Stimulated activated CD4-positive, alpha-beta T cell treated with anti-CD3 and anti-CD28 coated beads, Interleukin-15, amount 100 ng/mL, for 48 hours (primary cell): ENCODE measurements at places on chromosomes 11 and 22.

GRCh38 chr11:13289081-13289480 lies 11.5 kb downstream of the BMAL1 start:
- DNase-seq, result no peak

- DNase-seq, result no peak
Observed at GRCh38 chr11:87281496-87281895, 243.8 kb downstream of the TMEM135 start.

DNA sequence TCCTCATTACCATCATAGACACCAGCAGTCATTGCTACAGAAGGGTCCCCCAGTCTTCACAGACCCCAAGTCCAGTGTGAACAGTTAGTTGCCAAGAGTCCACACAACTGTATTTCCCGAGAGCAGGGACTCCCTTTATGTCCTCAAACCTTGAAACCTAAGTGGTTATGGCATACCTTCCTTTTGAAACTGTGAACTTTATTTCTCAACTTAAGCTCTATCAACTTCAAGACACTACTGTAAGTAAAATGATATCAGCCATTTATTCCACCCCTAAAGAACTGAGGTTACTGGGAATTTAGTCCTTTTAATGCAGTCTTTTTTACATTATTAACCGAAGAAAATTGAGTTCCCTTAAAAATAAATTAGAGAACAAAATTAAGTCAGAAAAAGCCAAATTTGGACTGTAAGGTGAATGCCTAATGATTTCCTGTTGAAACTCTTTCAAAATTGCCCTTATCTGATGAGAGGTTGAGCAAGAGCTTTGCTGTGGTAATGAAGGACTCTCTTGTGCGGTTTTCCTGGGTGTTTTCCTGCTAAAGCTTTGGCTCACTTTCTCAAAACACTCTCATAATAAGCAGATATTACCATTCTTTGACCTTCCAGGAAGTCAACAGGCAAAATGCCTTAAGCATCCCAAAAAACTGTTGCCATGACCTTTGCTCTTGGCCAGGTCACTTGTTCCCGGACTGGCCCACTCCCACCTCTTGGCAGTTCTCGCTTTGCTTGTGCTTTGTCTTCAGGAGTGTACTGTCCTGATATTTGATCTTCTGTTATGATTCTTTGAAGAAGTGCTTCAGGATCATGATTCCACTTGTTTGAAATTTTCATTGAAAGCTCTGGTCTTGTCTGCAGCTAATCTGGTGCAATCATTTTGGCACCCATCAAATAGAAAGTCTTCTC lies 765.4 kb upstream of the ANO3 start:
- no peak for DNase-seq

- no peak for DNase-seq
Observed at GRCh38 chr11:114624455-114625207, 29.0 kb upstream of the NXPE4 start.

- no peak for DNase-seq
Observed at GRCh38 chr22:40412441-40412840, 42.0 kb downstream of the SGSM3 start.

GRCh38 chr11:65067446-65067845 lies 9.1 kb upstream of the NAALADL1 start:
- DNase-seq, result no peak

DNA sequence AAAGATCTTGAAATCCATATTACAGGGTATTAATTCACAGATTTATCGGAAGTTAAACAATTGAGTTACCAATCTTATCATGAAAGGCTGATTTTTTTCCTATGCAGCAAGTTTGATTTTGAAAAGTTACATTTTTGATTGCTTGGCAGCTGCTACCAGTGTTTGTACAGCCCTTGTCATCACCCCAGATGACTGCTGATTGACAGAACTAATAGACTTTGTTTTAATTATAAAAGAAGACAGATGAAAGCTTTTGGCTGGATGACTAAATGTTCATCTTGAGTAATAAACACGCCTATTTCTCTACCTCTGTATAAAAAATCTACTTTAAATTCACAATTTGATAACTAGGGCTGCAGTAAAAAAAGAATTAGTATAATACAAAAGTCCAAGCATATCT lies 259.7 kb downstream of the TTC28 start:
- DNase-seq, result no peak

- no peak for DNase-seq
Observed at GRCh38 chr22:29344137-29344536, 28.6 kb upstream of the RASL10A start.

DNA sequence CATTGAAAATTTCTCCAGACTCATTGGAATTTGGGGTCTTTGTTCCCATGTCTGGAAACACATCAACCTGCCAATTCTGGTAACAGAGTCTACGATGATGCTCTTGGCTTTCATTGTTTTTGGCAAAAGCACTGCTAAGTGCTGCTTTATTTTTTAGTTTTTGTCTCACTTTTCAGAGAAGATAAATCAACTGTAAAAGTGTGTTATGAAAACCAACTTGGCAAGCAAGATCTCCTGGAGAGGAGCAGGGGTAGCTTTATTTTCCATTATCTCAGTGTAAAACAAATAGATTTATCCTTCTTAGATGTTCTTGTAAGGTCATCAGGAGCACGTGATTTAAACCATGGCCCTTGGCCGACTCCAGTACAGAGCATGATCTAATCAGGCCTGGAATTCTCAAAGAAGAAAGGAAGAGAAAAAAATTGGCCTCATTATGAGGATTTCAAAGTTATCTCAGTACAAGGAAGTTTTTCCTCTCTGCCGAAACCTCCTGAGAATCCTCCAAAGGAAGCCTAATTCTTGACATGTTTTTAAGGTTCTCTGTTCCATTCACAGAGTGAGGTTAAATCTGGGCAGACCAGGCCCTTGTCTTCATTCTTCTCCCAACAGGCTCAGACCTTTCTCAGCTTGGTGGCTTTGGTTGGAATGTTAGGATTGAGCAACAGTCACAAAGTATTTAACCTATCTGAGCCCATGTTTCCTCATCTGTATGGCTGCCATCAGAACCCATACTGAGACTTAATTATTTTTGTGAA lies 16.4 kb upstream of the PAMR1 start:
- DNase-seq, result no peak

GRCh38 chr22:23044570-23044969 lies 25.7 kb upstream of the GNAZ start:
- no peak for DNase-seq

DNA sequence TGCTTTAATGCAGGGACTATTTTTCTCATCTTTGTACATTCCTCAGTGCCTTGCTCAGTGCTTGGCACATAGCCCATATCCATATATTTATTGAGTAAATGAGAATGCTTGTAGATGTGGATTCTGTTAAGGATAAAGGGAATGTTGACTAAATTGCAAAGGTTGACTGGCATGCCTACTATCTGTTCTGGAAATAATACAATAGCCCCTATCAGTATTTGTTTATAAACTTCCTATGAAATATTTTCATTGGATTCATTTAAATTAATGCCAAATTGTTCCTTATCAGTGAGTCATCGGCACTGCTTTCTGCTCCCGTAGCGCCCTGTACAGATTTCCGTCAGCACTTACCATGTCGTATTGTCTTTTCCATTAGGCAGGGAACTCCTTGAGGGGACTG lies 8.0 kb downstream of the RNF121 start:
- DNase-seq, result no peak

DNA sequence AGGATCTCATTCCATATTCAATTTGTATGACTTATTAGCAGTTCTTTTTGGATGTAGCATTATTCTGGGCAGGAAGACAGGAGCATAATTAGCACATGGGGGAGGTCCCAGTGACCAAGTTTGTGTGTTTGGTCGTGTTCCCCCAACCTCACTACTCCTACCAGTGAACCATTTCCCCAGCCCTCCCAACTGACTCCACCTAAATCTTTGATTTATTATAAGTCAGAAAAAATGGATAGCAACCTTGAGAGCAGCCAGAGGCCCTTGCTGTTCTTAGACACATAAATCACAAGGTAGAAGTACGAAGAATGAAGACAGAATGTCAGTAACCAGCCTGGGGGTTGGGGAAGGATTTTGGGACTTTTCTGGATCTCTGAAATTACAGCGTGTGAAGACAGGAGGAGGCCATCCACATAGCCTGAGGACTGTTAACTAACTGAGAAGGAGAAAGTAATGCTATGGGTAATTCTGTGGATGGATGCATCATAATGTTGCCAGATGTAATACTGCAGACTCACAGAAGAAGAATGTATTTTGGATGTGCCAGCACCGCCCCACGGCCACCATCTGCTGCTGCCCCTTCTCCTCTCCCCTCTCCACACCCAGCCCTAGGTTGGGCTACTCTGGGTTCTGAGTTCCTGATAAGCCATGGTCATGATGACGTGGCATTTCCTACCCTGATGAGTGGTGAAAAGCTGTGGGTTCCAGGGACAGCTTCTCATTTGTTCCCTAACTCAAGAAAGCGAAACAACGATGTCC lies 124.3 kb upstream of the TTC12 start:
- DNase-seq, result no peak

DNA sequence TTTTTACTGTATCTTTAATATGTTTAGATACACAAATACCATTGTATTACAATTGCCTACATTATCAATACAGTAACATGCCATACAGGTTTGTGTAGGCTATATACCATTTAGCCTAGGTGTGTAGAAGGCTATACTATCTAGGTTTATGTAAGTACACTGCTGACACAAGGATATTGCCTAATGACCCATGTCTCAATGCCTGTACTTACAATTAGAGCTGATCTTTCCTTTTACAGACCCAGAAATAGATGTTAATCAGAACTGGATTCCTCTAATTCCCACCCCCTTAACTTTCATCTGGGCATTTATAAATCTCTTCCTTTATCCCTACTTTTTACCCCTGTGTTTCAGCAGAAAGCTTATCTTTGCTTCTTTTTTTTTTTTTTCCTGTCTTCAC lies 229.5 kb downstream of the METTL15 start:
- DNase-seq, result no peak

GRCh38 chr11:66150140-66150539 lies 80.1 kb downstream of the PACS1 start:
- DNase-seq, result no peak

DNA sequence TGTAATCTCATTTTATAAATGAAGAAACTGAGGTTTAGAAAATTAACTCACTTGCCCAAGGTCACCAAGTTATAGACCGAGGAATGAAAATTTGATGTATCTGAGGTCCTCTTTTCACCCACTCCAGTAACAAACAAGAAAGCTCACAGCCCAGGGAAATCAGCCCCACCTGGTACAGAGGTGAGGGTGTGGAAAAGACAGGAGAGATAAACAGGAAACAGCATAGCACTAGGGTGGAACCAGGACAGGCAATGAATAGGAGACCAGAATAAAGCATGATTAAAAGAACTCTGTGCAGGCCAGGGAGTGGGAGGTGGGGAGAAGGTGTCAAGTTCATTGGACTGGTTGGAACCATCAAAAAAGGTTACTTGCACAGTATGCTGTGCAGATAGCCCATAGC lies 46.2 kb upstream of the SMCO4 start:
- DNase-seq, result no peak

- DNase-seq, result no peak
Observed at GRCh38 chr22:27198518-27199035, 541.2 kb downstream of the MIAT start.

DNA sequence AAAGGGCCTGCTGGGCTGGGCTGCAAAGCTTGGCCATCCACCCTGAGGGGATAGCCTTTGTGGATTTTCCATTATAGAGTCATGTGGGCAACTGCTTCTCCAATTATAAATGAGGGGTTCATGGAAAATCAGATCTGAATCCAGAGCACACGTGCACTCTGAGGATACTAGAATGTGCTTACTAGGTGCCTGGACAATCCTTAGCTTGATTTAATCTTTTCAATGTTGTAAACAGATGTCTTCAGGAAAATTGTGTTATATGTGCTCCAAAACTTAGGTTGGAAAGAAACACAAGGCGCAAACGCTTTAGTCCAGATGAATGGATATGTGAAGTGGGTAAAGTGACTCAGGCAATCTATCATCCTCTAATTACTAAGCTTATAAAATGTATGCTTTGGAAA lies 92.0 kb downstream of the SLC17A6 start:
- no peak for DNase-seq

GRCh38 chr11:105856954-105857353 lies 165.1 kb downstream of the MSANTD4 start:
- DNase-seq, result no peak

- DNase-seq, result peak; percentile 16
Observed at GRCh38 chr11:9972989-9973388, 309.1 kb downstream of the SWAP70 start.

- no peak for DNase-seq
Observed at GRCh38 chr11:131536159-131536558, 165.7 kb downstream of the NTM start.

DNA sequence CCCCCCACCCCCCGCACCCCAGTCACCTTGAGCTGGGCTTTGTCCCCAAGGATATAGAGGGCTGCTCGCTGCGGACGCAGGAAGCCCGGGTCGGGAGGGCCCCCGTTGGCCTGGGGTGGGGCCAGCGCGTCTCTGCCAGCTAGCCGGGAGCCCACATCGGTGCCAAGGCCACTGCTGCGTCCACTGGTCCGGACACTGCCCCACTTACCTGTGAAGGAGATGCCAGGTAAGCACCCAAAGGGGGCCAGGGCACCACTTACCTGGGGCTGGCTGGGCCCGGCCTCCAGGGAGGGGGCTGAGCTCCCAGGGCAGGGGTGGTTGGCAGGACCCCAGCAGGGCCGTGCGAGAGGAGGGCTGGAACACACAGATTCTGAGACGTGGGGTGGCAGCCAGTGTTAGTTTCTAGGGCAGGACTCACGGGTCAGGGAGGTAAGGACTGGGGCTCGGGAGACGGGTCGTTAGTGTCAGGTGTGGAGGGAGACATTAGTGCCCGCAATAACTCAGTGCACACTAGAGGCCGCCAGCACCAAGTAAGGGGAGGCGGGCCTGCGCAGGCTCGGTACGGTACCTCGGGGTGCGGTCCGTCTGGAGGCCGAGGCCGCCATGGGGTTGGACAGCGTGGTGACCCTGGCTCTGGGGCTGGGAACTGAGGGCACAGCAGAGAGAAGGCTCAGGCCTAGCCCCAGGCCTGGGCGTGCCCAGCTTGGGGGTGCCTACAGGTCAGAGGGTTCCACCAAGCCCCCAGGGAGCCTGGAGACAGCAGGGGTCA lies 18.2 kb downstream of the SBF1 start:
- no peak for DNase-seq

- DNase-seq, result no peak
Observed at GRCh38 chr11:2540223-2540991, 95.6 kb downstream of the KCNQ1 start.

DNA sequence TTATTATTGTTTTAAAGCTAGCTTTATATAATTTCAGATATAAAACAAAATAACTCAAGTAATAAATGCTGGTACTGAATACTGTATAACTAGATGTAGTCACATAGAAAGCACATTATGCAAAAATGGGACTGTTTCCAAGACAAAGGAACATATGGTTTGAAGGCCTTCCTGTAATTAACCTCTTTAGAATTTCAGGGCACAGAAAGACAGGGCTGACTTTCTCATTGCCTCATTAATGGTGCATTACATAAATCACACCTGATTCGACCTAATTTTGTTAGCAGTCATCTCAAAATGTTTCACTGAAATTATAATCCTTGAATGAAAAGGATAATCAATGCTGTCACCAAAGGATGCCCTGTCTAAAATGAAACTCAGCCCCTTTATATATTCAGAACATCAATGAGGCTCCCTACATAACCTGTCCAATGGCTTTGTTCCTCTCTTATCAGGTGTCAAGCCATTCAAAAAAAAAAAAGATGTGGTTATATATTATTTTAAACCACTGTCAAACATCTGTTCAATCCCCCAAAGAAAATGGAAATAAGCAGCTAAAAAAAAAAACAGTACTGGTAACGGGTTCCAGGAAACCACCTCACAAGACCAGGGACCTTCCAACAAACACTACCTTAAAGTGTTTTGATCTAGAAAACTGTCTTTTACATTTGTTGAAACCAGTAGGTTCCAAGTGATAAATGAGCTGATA lies 77.4 kb downstream of the FAM168A start:
- no peak for DNase-seq
